ENCODE measurements at places on chromosomes 7 and 10.

DNA sequence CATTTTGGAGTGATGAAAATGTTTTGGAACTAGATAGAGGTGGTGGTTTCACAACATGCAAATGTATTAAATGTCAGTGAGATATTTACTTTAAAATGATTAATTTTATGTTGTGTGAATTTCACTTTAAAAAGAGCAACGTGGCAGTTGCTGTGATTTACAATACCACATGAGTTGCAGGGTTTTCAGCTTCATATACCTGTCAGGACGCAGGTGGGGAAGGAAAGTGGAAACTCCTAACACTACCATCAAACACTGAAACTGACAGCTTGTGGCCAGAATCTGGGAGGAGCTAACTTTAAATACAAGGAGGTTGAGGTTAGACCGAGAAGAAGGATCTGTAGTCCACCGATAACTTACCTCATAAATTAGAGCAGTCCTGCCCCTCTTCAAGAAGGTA lies 168.9 kb upstream of the TMEM72 start:
- no peak for DNase-seq

DNA sequence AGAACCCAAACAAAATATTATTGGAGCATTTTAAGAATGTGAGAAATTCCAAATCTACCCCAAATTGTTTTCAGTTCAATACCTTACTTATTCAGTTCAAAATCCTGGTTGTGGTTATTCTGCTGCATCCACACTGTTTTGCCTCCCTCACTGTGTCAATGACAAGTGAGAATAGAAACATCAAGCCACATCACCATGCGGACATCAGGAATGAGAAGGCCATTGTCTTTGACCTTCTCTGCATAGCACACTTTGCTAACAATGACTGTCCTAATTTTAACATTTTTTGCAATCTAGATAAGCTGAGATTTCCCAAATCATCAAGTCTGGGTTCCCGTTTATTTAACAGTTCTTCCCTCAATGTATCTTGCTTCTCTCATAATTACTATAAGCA lies 93.7 kb downstream of the ELAPOR2 start:
- no peak for DNase-seq

- DNase-seq: no peak
These were observed 396.5 kb upstream of the NPVF start for GRCh38 chr7:25624833-25625232.

DNA sequence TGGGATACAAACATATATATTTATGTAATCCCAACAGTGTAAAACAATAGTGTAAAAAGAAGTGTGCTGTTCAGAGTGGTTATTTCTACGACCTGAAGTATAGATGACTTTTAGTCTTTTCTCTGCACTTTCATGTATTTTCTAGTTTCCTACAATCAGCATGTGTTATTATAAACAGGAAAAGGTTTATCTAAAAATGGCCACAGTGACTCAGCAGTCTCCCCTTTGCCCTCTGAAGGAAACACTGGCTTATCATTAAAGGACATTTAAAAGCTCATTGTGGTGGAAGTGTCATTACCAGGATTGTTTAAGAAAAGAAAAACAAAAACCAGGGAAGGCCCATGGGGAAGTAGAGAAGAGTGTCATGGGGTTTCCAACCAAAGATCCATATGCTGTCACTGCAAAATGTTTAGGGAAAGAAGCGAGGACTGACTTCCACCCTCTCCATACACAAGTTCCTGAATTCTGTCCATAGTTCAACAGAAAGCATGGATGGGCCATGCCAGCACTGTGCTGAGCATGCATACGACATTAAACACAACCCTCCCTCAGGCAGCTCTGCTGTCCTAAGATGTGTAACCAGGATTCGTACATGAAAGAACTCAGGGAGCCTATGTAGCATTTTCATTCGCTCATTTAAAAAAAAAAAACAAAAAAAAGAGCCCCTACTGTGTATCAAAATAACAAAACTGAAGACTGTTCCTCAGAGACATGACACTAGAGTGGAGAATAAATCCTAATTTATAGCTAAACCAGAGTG lies 10.2 kb downstream of the CYREN start:
- DNase-seq: no peak

DNA sequence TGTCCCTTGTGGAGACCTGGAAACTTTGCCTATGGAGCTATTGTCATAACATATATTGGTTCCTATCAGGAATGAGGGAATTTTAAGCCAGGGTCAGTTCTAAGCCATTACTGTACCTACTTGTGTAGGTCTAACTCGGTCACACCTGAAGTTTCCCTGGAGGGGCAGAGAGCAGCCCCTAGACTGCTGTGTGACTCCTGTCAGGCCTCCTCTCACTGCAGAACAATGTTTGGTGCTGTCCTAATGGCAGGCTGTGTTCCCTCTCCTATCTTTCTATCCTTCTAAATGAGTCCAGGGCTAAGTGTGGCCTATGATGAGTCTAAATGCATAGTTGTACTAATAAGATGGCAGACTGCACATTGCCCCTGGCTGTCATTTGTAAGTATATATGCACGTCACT lies 14.2 kb downstream of the MBL2 start:
- DNase-seq: no peak

GRCh38 chr7:43781726-43782607 lies 23.5 kb downstream of the BLVRA start:
- DNase-seq: no peak

DNA sequence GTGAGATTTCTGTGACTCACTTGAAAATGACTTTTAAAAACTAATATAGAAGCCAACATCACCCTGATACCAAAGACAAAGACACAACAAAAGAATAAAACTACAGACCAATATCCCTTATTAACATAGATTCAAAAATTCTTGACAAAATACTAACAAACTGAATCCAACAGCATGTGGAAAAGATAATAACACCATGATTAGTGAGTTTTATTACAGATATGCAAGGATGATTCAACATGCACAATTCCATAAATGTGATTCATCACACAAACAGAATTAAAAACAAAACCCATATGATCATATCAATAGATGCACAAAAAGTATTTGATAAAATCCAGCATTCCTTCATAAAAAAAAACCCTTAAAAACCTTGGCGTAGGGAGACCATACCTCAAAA lies 6.5 kb downstream of the MGAM start:
- no peak for DNase-seq
